ENCODE measurements at places on chromosomes 11 and 22.

DNA sequence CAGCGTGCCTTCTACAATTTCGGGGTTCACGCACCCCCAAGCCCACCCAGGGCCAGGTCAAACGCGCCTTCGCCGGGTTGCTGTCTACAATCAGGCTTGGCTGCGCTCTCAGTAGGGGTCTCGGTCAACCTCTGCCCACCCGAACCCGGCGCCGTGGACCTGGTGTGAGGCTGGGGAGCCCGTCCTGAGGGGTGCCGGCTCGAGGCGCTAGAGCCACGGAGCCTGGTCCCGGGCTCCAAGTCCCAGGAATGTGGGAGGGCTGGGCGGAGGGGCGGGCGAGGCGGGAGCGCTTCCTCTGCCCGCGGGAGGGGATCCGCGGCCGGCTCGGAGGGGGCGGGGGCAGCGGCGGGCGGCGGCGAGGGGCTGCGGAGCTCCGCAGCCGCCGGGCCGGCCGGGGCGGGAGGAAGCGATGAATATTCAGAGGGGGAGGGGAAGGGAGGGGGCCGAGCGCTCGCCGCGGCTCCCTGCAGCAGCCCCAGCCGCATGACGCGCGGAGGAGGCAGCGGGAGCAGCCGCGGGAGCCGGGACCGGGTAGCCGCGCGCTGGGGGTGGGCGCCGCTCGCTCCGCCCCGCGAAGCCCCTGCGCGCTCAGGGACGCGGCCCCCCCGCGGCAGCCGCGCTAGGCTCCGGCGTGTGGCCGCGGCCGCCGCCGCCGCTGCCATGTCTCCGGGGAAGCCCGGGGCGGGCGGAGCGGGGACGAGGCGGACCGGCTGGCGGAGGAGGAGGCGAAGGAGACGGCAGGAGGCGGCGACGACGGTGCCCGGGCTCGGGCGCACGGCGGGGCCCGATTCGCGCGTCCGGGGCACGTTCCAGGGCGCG is at the start of gene PTPRJ:
PTPRJ (plus strand) TSS at position 472 of the 819 bp plus-strand sequence. CDS start 354 bp downstream, outside the sequence.
- DNase-seq, result no peak

GRCh38 chr22:21816787-21817496 is 50.5 kb downstream of the MAPK1 start:
- no peak for DNase-seq

DNA sequence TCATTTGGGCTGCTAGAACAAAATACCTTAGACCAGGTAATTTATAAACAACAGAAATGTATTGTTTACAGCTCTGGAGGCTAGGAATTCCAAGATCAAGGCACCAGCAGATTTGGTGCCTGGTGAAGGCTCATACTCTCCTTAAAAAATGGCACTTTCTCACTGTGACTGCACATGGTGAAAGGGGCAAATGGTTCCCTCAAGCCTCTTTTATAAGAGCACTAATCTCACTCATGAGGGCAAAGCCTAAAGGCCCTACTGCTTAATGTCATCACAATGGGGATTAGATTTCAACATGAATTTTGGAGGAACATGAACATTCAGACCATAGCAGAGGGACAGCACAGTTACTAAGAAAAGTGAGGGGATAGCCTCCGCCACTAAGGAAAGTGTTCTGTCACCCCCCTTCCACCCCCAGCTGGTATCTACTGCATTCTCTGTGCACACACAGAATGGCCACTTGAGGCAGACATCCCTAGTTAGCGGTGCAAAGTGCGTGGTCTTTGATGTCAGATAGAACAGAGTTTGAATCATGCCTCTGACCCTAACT is 47.2 kb upstream of the CEP295 start:
- no peak for DNase-seq

GRCh38 chr11:128734103-128734831 is 40.4 kb downstream of the FLI1 start:
- DNase-seq, result no peak
